ENCODE measurements at places on chromosomes 16 and 17.
A peak's percentile ranks its signal among the peaks of the same experiment; 100 is the strongest.

DNA sequence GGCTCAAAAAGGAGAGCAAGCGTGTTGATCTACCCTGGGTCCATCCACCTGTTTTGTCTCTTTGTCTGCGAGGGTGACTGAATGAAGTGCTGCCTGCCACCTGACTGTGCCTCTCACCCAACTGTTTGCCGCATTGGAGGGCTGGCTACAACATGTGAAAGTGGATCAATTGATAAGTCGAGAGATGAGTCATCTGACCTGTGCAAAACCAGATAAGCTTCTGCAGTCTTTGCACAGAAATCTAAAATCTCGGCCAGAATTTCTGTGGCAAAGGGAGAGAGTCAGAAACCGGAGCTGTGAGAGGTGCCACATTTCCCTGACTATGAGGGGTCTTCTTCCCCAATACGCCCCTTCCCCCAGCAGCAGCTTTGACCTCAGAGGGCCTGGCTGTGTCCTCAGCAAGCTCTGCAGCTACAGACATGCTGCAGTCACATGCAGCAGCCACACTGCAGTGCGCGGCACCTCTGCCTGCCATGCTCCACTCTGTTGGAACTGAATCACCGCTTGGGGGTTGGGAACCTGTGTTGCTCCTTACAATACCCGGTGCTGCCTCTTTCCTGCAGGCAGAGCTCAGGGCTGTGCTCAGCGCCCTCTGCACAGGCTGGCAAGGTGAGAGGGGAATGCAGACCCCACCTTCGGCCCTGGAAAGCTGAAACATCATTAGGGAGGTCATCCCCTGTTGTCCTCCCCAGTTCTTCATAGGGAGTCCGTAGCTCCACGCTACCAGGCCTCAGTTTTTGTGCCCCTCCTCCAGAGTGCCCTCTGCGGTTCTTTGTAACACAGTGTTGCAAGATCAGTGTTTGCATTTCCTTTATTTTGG, 16.2 kb upstream of the HAS3 start:
- no peak for DNase-seq

DNA sequence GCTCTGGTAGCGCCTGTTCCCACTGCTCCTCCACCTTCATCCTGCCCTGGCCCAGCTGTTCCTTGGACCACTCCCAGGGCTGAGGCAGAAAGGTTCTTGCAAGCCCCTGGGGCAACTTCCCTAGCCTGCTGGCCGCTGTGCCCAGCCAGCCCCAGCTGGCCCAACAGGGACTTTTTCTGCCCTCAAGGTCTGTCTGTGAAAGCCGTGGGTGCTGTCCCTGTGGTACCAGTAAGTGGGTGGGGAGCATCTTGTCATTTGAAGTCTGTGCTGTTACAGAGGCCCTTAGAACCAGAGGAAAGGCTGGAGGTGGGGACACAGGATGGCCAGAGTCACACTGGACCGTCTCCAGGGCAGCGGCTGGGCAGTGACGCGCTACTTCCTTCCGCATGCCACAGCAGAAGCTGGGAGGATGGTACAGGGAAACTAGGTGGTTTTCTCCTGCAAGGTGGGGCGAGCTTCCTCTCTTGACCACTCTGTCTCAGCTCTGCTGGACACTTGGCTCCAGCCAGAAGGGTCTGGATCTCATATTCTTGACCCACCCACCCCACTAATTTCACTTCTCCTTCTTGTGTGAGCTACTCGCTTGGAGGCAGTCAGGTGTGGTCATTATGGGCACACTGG, 87.8 kb downstream of the PLCG2 start:
- DNase-seq = no peak

- DNase-seq = no peak
Observed at GRCh38 chr17:74408815-74409214, 23.1 kb upstream of the GPRC5C start.

DNA sequence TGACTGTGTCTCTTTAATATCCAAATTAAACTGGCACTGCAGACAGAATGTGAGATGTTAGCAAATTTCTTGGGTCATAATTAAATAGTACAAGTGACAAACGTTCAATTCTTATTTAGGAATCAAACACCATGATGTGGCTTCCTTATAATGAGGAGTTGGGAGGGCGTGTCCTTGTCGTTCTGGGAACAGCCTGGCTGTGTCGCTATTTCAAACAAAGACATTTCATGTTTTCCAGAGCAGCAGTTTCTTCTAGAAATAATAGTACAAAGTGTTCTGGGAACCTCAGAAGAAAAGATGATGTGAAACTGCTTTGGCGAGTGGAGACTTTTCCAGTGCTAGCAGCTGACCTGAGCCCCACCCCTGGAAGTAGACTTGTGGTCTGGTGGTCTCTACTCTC, 301.7 kb upstream of the N4BP1 start:
- DNase-seq = peak; percentile 6

All from foreskin fibroblast (primary cell).